ENCODE measurements at places on chromosomes 5 and 9. TPM values are rescaled to one million over a fixed set of nuclear protein-coding genes. Genes with fewer than 3 reads are reported as not detected.
A peak's percentile ranks its signal among the peaks of the same experiment; 100 is the strongest.

DNA sequence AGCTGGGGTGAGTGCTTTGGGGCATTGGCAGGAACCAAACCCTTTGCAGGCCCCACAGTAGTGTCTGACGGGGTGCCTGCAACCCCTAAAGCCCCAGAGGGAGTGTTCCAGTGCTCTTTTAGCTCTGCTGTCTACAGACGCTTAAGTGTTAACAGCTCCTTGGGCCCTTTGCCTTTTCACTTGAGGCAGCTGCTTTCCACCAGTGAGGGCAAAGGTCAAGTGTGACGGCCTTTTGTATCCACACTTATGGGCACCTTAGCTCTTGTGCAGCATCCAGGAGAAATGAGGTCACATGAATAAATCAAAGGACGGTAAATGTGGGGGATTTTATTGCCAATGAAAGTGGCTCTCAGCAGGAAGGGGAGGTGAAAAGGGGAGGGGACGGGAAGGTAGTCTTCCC, 241.4 kb upstream of the PCSK5 start:
- H3K36me3 ChIP-seq = no peaks in the 10 kb centered on the region
- H3K27me3 ChIP-seq = no peaks in the 10 kb centered on the region
- no peak for DNase-seq
- no peak overlapping the region for H3K4me3 ChIP-seq
- H3K4me1 ChIP-seq = no peaks in the 10 kb centered on the region

DNA sequence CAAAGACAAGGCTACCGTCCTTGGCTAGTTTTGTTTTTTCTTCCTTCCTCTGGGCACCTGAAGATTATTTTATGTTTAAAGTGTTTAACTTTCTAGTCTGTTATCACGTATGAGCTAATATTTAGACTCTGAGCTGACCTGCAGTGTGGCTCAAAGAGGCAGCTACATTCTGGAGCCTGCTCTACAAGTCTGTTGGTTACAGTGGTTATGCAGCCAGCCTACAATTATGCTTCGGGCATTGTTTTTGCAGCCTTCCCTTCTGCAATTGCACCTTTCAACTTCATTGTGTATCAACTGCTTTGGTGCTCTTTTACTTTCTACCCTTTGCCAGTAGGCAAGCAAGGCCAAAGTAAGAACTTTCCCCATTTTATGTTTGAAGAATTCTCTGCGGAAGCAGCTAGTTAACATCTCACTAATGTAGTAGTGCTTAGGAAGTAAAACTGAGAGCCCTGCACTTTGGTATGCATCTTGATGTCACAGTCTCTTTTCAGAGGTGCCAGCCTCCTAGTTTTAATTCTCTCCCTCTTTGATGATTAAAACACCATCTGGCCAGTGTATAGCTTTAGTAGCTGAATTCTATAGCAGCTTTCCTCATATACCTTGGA, 322.1 kb downstream of the FAM170A start:
- no peaks in the 10 kb centered on the region for H3K27me3 ChIP-seq
- H3K4me1 ChIP-seq = no peaks in the 10 kb centered on the region
- H3K27ac ChIP-seq = no peak overlapping the region
- H3K4me3 ChIP-seq = no peak overlapping the region
- H3K36me3 ChIP-seq = no peaks in the 10 kb centered on the region

DNA sequence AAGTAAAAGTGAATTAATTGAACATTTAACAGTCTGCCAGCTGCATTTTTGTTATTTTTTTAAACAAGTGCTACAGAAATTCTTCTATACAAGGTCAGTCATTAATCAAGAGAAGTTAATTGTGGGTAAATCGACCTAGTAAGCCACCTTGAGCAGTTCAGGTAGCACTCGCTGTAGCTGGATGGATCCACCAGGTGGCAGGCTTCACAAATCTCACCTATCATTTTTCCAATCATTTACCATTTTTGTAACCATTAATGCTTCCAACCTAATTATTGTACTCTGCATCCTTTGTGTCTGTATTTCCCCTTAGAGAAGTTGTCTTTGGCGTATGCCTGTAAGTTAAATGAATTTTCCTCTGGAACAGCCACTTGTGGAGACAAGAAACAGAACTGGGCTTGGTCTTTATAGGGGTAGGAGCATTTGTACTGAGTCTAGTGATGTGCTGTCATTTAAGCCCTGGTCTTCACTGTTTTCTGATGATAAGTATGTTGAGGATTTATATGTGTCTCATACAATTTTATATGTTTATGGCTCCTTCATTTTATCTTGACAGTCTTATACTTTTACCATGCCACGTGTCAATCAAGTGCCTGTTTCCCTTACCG, 39.5 kb downstream of the CD180 start:
- H3K36me3 ChIP-seq = peaks cover 4% of the 10 kb centered on the region
- no peak overlapping the region for H3K4me3 ChIP-seq
- peak; percentile 45 for DNase-seq

DNA sequence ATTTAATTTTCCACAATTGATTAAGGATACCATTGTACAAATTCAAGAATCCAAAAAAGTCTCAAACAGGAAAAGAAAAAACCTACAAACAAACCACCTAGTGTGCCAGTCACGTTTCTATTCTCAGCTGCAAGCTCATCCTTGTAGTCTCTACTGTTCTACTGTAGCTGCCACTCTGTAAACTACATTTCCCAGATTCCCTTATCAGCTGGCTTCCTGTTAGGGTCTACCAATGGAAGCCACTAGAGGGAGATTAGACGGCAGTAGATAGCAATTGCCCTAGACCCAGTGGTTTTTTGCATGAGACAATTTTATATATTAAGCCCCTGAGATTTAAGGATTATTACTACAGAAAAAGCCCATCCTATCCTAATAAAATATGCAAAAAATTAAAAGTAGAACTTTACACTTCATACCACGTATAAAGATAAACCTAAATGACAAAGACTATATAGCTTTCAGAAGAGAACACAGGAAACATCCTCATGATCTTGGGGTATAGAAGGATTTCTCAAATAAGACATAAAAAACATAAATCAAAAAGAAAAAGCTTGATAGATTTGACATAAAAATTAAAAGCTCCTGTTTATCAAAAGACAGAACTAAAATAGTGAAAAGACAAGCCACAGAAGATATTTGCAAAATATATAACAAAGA, 37.4 kb downstream of the P4HA2 start:
- H3K27me3 ChIP-seq = no peaks in the 10 kb centered on the region
- H3K4me3 ChIP-seq = no peak overlapping the region
- H3K4me1 ChIP-seq = no peaks in the 10 kb centered on the region
- no peaks in the 10 kb centered on the region for H3K36me3 ChIP-seq
- DNase-seq = no peak

DNA sequence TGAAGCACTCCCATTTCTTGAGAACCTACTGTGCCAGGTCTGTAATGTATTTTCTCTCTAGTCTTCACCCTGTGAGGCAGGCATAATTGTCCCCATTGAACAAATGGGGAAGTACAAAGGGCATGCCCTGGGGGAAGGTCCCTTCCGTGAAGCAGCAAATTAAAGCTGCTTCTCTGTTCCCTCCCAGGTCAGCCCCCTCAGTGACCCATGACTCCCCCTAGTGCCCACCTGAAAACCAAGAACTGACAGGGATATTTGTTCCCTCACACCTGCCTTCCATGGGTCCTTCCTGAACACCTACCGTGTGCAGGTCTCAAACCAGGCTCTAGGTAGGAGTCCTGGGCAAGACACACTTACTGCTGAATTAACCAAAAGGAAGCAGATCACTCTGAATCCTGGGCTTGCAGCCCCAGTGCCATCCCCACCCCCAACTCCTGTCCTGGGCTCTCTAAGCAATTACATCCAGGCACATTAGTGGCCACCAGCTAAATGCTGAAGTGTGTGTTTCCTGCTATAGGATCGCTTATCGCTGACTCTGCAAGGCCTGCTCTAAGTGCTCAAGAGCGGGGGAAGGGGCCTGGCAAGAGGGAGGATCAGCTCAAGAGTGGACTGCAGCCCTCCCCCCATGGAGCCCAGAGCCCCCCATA, 254.8 kb downstream of the CDK5RAP2 start:
- H3K36me3 ChIP-seq = no peaks in the 10 kb centered on the region
- H3K27me3 ChIP-seq = no peaks in the 10 kb centered on the region
- H3K4me1 ChIP-seq = no peaks in the 10 kb centered on the region

- no peak for DNase-seq
- no peaks in the 10 kb centered on the region for H3K36me3 ChIP-seq
- H3K27ac ChIP-seq = no peak overlapping the region
- no peak overlapping the region for H3K4me3 ChIP-seq
These were observed 130.7 kb downstream of the TTLL11 start for GRCh38 chr9:121962421-121962820.

DNA sequence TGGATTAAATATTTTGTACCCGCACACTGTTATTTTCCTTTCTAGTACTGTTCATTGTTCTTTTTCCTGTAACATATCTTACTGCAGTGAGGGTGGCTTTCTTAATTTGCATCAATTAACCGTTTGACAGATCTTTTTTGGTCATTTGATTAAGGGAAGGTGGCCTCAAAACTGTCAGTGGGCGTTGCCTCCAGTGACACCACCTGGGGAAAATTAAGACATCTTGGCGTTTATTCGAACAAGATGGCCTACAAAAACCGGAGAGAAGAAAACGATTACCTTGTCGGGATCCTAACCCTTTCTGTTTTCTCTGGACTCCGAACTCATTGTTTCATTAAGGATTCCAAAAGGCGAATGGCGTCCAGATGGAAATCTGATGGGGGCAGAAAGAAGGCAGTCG, 2.0 kb downstream of the BASP1 start:
- no peak overlapping the region for H3K4me3 ChIP-seq
- peaks cover 25% of the 10 kb centered on the region for H3K4me1 ChIP-seq
- DNase-seq = no peak
- no peaks in the 10 kb centered on the region for H3K36me3 ChIP-seq

DNA sequence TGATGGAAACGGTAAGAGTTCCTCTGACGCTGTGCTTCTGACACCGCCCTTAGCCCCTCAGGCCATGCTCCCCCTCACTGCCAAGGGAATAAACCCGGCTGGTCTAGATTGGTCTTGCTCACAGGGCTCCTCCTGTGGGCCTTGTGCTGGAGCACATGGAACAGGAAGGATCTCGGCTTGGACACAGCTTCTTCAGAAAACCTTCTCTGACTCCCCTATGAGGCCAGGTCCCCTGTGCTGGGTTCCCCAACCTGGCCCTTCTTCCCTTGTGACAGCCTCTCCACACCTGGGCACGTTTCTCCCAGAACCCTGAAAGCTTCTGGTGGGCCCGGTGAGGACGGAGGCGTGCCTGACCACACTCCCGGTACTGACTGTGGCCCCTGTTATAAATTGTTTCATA, 8.2 kb downstream of the SPATA31E1 start:
- H3K27me3 ChIP-seq = no peaks in the 10 kb centered on the region
- H3K27ac ChIP-seq = no peak overlapping the region
- DNase-seq = no peak
- no peak overlapping the region for H3K4me3 ChIP-seq

DNA sequence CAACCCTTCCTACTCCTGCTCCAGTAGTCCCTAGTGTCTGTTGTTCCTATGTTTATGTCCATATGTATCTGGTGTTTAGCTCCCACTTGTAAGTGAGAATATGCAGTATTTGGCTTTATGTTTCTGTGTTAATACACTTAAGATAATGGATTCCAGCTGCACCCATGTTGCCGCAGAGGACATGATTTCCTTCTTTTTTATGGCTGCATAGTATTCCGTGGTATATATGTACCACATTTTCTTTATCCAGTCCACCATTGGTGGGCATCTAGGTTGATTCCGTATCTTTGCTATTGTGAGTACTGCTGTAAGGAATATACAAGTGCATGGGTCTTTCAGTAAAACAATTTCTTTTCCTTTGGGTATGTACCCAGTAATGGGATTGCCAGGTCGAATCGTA, 5.2 kb upstream of the ARRDC3 start:
- no peaks in the 10 kb centered on the region for H3K36me3 ChIP-seq
- no peaks in the 10 kb centered on the region for H3K4me1 ChIP-seq
- DNase-seq = no peak
- H3K4me3 ChIP-seq = no peak overlapping the region
- no peaks in the 10 kb centered on the region for H3K27me3 ChIP-seq

GRCh38 chr9:111805830-111806241, 11.1 kb upstream of the SHOC1 start:
- H3K4me3 ChIP-seq = no peak overlapping the region
- no peak overlapping the region for H3K27ac ChIP-seq
- no peaks in the 10 kb centered on the region for H3K36me3 ChIP-seq
- no peak for DNase-seq
- no peaks in the 10 kb centered on the region for H3K27me3 ChIP-seq

- H3K27ac ChIP-seq = no peak overlapping the region
- no peak for DNase-seq
- H3K27me3 ChIP-seq = no peaks in the 10 kb centered on the region
- no peak overlapping the region for H3K4me3 ChIP-seq
These were observed 304.9 kb upstream of the PRR16 start for GRCh38 chr5:120159155-120159554.

GRCh38 chr9:21744320-21744719, 58.1 kb upstream of the MTAP start:
- no peak for DNase-seq
- no peaks in the 10 kb centered on the region for H3K4me1 ChIP-seq
- no peaks in the 10 kb centered on the region for H3K27me3 ChIP-seq
- H3K27ac ChIP-seq = no peak overlapping the region

DNA sequence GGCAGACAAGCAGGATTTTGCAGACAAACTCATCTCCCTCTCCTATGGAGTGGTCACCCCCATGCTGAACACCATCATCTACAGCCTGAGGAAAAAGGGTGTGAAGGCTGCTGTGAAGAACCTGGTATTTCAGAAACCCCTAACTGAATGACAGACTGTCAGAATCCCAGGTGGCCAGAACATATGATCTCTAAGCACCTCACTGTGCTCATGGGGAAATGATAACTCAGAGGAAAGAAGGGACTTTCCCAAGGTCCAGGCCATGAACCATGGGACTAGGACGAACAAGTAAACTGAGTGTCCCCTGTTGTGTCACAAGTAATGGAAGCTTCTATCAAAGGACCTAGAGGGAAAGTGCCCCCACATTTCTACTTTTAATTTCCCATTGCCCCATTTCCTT, 14.7 kb upstream of the RECK start:
- DNase-seq = no peak
- no peaks in the 10 kb centered on the region for H3K27me3 ChIP-seq
- no peak overlapping the region for H3K4me3 ChIP-seq
- H3K4me1 ChIP-seq = no peaks in the 10 kb centered on the region
- H3K36me3 ChIP-seq = no peaks in the 10 kb centered on the region

The ACTL7A gene
- total RNA-seq = not detected

The NOP16 gene
- total RNA-seq = 9.8 TPM

The CHSY3 gene
- 0.79 TPM for total RNA-seq

The LTC4S gene
- 3.2 TPM for total RNA-seq

The PCDHGC4 gene
- total RNA-seq = 2.7 TPM

The TMED9 gene
- total RNA-seq = 85.9 TPM

The PCDHGA10 gene
- total RNA-seq = 6.0 TPM

The PLAC8L1 gene
- not detected for total RNA-seq

The FOXE1 gene
- total RNA-seq = not detected

The TLR4 gene
- total RNA-seq = 9.0 TPM
